ENCODE measurements at places on chromosomes 5 and 9.

GRCh38 chr5:102749416-102750030 lies 5.6 kb upstream of the PAM start:
- DNase-seq: no peak

DNA sequence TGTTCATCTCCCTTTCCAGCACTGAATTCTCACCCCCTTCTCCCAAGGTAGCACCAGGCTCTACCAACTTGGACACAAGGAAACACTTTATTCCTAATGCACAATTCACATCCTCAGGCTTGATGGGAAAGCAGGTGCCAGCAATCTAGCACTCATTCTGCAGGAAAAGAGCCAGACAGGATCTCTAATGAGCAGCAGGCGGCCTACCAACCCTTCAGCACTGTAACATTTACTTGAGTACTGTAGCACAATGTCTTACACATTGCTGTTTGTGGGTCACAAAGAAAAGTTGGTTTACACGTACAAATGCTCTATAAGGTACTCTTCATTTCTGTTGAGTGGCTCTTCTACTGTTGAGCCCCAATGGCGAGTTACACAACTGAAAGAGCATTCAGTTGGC lies 254.4 kb downstream of the MLLT3 start:
- no peak for DNase-seq

DNA sequence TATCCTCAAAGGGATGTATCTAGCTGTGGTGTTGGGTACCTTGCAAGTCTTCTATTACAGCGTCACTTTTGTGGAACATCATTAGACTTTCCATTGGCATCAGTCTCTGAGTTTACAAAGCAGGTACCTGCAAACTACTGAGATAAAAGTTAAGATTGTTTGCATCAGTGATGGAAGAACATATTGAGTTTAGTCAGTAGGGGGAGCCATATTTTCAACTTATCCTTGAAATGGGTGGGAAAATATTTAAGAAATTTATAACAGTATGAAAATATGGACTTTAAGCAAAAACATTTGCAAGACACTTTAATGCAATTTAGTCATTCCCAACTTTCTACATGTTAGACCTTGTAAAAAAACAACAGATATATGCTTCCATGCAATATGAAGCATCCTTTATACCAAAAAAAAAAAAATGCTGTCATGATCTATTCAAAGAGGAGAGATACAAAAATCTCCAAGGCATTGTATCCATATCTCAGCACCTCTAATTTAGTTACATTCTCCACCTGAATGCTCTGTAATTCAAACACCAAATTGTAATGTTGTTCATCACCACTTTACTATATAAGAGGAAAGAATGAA lies 98.6 kb upstream of the ADAMTS19 start:
- no peak for DNase-seq

- DNase-seq: no peak
Measured at GRCh38 chr9:36625006-36625615, 52.4 kb downstream of the MELK start.
